ENCODE measurements at places on chromosomes 2 and 18. TPM values are rescaled to one million over a fixed set of nuclear protein-coding genes. Genes with fewer than 3 reads are reported as not detected.

- no peak for DNase-seq
- H3K4me1 ChIP-seq = peaks cover 7% of the 10 kb centered on the region
- H3K36me3 ChIP-seq = no peaks in the 10 kb centered on the region
- H3K4me3 ChIP-seq = no peak overlapping the region
- H3K27ac ChIP-seq = no peak overlapping the region
- H3K27me3 ChIP-seq = peaks cover 4% of the 10 kb centered on the region
These were observed 518.6 kb upstream of the MYT1L start for GRCh38 chr2:2849464-2850217.

GRCh38 chr18:2627821-2628276, 27.7 kb upstream of the SMCHD1 start:
- no peaks in the 10 kb centered on the region for H3K36me3 ChIP-seq

GRCh38 chr2:174059178-174059883, 94.2 kb upstream of the SP3 start:
- H3K27ac ChIP-seq = no peak overlapping the region
- H3K36me3 ChIP-seq = peaks cover 5% of the 10 kb centered on the region
- peaks cover 4% of the 10 kb centered on the region for H3K27me3 ChIP-seq
- peaks cover 13% of the 10 kb centered on the region for H3K4me1 ChIP-seq

The DNAJC5G gene
- total RNA-seq = not detected

DNA sequence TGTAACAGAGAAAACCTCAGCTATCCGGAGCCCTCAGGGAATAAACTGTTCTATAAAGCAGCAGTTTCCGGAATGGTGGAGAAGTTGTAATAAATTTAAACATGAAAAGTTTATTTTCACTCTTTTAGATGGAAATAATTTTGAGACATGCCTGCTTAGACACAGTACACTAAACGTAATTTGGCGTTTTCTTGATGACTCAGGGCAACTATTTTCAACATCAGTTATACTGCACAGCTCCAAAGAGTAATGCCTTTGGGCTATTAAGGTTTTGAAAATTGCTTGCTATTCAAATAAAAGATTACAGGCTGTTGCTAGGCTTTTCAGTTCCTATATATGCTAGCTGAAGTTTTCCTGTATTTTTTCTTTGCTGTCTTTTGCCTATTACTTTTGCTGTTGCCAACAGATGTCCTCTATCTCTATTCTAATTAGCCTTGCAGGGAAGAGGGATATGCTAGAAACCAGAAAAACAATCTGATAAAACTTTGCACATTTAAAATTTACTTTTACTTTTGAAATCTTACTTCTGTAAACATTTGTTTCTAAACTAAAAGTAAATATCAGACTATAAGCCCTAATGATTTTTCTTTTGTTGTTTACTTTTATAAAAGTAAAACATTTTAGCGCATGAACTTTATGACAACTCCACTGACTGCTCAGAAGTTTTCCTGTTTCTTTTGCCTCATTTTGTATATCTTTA, 113.4 kb upstream of the WDSUB1 start:
- peaks cover 7% of the 10 kb centered on the region for H3K36me3 ChIP-seq
- no peaks in the 10 kb centered on the region for H3K27me3 ChIP-seq
- DNase-seq = no peak
- H3K4me3 ChIP-seq = no peak overlapping the region

GRCh38 chr18:21230436-21230835, 11.6 kb upstream of the GREB1L start:
- H3K36me3 ChIP-seq = no peaks in the 10 kb centered on the region
- H3K4me3 ChIP-seq = no peak overlapping the region
- H3K27me3 ChIP-seq = no peaks in the 10 kb centered on the region
- no peak for DNase-seq

DNA sequence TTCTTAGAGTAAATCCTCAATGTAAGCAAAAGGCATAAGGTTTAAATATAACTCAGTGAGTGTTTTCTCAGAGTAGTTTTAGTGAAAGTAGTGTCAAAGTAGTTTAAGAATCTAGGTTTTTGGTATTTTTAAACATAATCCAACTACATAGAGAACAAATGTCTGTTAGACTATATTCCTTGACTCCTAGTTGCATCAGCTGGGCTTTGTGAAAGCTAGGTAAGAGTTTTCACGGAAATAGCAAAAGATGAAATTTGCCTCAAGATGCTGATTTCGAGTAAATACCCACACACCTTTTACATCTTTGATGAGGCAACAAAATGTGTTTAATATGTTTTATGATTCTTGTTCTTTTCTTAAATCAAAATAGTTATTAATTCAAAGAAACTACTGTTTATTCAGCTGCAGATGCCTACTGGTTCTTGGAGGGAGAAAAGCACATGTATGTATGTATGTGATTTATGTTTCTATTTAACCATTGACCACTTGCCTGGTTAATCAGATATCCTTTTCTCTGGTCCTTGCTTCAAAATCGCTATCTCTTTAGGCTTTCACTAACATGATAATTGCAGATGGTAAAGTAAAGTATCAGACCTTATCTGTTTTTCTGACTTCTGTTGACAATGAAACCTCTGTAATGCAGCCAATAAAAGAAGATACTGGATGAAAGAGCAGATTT, 117.4 kb upstream of the NOSTRIN start:
- peaks cover 33% of the 10 kb centered on the region for H3K4me1 ChIP-seq
- H3K27me3 ChIP-seq = no peaks in the 10 kb centered on the region
- no peak overlapping the region for H3K27ac ChIP-seq
- no peak for DNase-seq
- no peaks in the 10 kb centered on the region for H3K36me3 ChIP-seq

DNA sequence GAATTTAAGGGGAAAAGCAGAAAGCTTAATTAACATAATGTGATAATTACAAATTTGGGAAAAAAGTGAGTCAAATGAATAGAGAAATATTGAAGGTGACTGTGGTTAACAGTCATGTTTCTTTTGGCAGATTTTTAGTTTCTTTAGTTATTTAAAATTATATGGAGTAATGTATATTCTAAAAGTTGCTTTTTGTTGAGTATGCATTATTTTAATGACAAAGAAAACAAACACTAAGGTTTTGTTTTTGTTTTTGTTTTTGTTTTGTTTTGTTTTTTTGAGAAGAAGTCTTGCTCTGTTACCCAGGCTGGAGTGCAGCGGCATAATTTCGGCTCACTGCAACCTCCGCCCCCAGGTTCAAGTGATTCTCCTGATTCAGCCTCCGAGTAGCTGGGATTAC, 30.3 kb upstream of the MTCL1 start:
- no peak overlapping the region for H3K27ac ChIP-seq
- DNase-seq = no peak
- H3K4me3 ChIP-seq = no peak overlapping the region
- H3K36me3 ChIP-seq = no peaks in the 10 kb centered on the region
- H3K4me1 ChIP-seq = no peaks in the 10 kb centered on the region
- no peaks in the 10 kb centered on the region for H3K27me3 ChIP-seq

DNA sequence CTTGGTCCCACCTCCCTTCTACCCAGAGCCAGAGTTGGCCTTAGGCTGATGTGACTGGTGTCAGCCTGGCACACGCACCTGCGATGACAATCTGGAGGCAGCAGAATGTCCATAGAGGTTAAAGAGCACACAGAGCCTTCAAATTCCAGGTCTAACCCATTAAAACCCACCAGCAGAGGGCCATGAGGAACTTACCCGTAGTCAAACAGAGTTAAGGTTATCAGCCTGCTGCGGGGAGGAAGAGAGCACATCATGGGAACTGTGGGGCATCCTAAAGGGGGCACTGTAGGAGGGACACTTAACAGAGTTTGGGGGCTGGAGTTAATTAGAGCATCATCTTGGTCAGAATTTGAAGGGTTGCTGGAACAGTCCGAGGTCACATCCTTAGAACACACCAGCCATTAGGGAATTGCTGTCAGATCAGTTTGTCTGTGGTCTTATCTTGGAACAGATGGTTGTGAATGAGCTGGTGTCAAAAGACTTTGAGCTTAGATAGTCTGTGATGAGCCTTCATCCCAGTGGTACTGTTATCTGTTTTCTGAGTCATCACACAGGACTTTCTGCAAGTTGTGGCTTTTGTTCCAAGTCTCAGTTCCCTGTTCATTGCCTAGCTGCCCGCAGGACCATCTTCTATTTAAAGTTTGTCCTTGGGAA, 248.6 kb downstream of the LOXHD1 start:
- DNase-seq = no peak
- H3K4me1 ChIP-seq = peaks cover 57% of the 10 kb centered on the region
- H3K36me3 ChIP-seq = no peaks in the 10 kb centered on the region
- no peak overlapping the region for H3K4me3 ChIP-seq
- no peak overlapping the region for H3K27ac ChIP-seq
- H3K27me3 ChIP-seq = no peaks in the 10 kb centered on the region

The ERBB4 gene
- total RNA-seq = 5.3 TPM

GRCh38 chr2:2234398-2235195, 96.5 kb downstream of the MYT1L start:
- H3K4me1 ChIP-seq = no peaks in the 10 kb centered on the region
- H3K27me3 ChIP-seq = no peaks in the 10 kb centered on the region
- no peak for DNase-seq
- no peaks in the 10 kb centered on the region for H3K36me3 ChIP-seq
- H3K4me3 ChIP-seq = no peak overlapping the region

- peaks cover 6% of the 10 kb centered on the region for H3K36me3 ChIP-seq
- H3K27ac ChIP-seq = no peak overlapping the region
- peaks cover 14% of the 10 kb centered on the region for H3K4me1 ChIP-seq
- H3K4me3 ChIP-seq = no peak overlapping the region
These were observed 8.3 kb downstream of the CAPG start for GRCh38 chr2:85401844-85402243.

GRCh38 chr18:63158676-63159291, 160.8 kb downstream of the BCL2 start:
- H3K36me3 ChIP-seq = peaks cover 19% of the 10 kb centered on the region
- peaks cover 31% of the 10 kb centered on the region for H3K4me1 ChIP-seq

GRCh38 chr18:46239998-46240397, 135.8 kb downstream of the HAUS1 start:
- no peaks in the 10 kb centered on the region for H3K4me1 ChIP-seq
- H3K27me3 ChIP-seq = no peaks in the 10 kb centered on the region
- no peak overlapping the region for H3K27ac ChIP-seq
- DNase-seq = no peak
- no peak overlapping the region for H3K4me3 ChIP-seq

The SIX3 gene
- 0.68 TPM for total RNA-seq

The GPR55 gene
- not detected for total RNA-seq

The COL3A1 gene
- 1,124 TPM for total RNA-seq
